Activated T-helper 1 cell treated with anti-CD3 and anti-CD28 coated beads, Interleukin-2, amount 50 U/mL, for 16 hours (primary cell): ENCODE measurements at places on chromosomes 4 and X.

- no peak for DNase-seq
Observed at GRCh38 chr4:90293320-90293719, 166.1 kb downstream of the CCSER1 start.

- no peak for DNase-seq
Observed at GRCh38 chr4:156472624-156473023, 499.0 kb downstream of the PDGFC start.

GRCh38 chr4:10281996-10282395 lies 165.4 kb upstream of the WDR1 start:
- DNase-seq = no peak

GRCh38 chr4:187608001-187608421 lies 387.6 kb upstream of the ZFP42 start:
- no peak for DNase-seq

- no peak for DNase-seq
Observed at GRCh38 chr4:68147079-68147478, 17.4 kb upstream of the TMPRSS11F start.

GRCh38 chr4:137635108-137635507 lies 102.8 kb upstream of the PCDH18 start:
- no peak for DNase-seq

GRCh38 chr4:78171482-78171881 lies 114.4 kb downstream of the FRAS1 start:
- DNase-seq = no peak

DNA sequence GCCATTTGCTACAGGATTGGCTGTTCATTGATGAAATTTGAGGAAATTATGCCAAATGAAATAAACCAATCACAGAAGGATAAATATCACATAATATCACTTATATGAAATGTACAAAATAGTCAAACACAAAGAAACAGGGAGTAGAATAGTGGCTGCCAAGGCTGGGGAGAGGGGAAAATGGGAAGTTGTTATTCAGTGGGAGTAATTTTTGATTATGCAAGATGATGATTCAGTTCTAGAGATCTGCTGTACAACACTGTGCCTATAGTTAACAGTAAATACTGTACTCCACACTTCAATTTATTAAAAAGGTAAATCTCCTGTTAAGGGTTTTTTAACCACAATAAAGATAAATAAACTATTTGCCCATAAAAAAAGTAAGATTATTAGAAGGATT lies 101.1 kb downstream of the TMA16 start:
- no peak for DNase-seq

GRCh38 chr4:138243369-138243768 lies 1.2 kb upstream of the SLC7A11 start:
- no peak for DNase-seq
